ENCODE measurements at places on chromosomes 16 and 17.

GRCh38 chr16:69942627-69943170 lies 8.4 kb upstream of the CLEC18A start:
- no peak for DNase-seq

- DNase-seq, result no peak
Measured at GRCh38 chr16:50696126-50696525, 2.7 kb downstream of the NOD2 start.

- DNase-seq, result no peak
Measured at GRCh38 chr17:59396134-59396826, 64.8 kb downstream of the YPEL2 start.

- peak; percentile 76 for DNase-seq
Measured at GRCh38 chr17:74566132-74566753, 1.1 kb downstream of the CD300H start.

- no peak for DNase-seq
Measured at GRCh38 chr17:83152745-83153611, 73.6 kb downstream of the METRNL start.

GRCh38 chr16:51648526-51648925 lies 497.5 kb upstream of the SALL1 start:
- no peak for DNase-seq

DNA sequence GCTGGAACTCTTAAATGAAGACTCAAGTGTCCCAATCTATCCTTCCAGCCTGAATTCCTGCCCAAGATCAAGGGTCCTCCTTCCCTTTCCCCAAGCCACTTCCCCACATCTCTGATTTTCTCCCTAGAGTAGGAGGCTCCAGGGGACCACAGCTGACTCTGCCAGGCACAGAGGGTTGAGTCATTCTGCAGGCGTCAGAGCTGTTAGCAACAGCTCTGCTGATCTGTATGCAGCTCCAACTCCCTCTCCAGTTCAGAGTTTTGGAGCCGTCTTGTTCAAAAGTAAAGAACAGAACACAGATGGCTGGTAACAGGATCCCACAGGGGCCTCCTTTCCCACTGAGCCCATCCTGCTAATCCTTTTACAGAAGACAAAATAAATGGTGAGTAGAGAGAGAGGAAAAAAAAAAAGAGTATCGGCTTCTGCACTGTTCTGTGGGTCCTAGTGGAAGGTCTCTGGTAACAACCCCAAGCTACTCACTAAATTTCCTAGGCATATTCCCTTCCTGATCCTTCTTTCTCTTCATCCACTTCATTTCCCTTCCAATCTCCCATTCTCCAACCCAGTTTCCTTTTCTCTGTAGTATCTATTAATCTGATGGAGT lies 13.4 kb upstream of the TAOK1 start:
- DNase-seq, result no peak

- no peak for DNase-seq
Measured at GRCh38 chr16:68713361-68713760, 23.7 kb upstream of the CDH1 start.

DNA sequence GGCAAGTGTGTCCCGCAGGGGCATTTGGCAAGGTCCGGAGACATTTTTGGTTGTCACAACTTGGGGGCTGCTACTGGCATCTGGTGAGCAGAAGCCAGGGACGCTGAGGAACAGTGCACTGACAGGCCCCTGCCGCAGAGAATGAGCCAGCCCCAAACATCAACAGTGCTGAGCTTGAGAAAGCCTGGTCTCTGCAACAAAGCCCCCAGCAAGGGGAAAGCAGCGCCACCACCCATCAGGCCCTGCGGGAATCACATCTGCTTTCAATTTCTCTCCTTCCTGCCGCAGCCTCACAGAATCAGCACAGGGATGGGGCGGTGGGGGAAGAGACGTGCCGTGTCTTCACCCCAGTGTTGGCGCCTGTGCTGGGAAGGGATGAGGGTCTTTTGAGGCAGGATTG lies 14.8 kb upstream of the PRPSAP1 start:
- DNase-seq, result no peak

- DNase-seq, result peak; percentile 72
Measured at GRCh38 chr16:57422026-57422944, 17.7 kb downstream of the CCL17 start.
